ENCODE measurements at places on chromosomes 3 and 15. TPM values are rescaled to one million over a fixed set of nuclear protein-coding genes. Genes with fewer than 3 reads are reported as not detected.
A peak's percentile ranks its signal among the peaks of the same experiment; 100 is the strongest.

DNA sequence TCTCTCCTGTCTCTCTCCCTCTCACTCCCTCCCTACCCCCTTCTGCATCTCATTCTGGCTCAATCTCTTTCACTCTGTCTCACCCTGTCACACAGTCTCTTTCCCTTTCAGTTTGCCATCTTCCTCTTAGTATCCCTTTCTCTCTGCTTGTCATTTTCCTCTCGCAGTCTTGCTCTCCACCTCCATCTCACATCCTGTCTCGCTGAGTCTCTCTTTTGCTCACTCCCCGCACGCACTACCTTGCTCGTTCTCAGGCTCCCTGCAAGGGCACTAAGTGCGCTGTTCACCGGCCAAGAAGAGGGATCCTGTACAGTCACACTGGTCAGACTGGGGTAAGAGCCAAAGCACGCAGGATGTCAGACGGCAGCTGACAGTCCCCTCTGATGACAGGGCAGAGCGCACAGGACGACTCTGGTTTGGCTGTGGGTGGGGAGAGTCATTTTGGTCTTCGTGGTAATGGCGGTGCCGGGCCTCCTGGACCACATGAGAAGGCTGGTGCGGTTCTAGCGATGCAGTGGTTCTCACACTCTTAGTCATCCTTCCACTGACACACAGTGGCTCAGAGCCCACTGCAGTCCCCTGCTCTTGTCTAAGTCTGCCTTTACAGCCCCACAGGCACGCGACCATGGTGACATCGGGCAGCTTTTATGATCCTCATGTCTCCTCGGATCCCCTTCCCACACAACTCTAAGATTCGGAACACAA is 356.8 kb downstream of the FOXP1 start:
- no peak overlapping the region for H3K27ac ChIP-seq
- no peaks in the 10 kb centered on the region for H3K27me3 ChIP-seq
- DNase-seq: no peak
- peaks cover 41% of the 10 kb centered on the region for H3K4me1 ChIP-seq
- no peaks in the 10 kb centered on the region for H3K36me3 ChIP-seq
- H3K4me3 ChIP-seq: no peak overlapping the region

- peaks cover 73% of the 10 kb centered on the region for H3K36me3 ChIP-seq
- no peak overlapping the region for H3K4me3 ChIP-seq
- no peak overlapping the region for H3K27ac ChIP-seq
- DNase-seq: no peak
- H3K4me1 ChIP-seq: no peaks in the 10 kb centered on the region
Measured at GRCh38 chr3:196357905-196358304, 19.7 kb upstream of the TM4SF19 start.

- H3K36me3 ChIP-seq: no peaks in the 10 kb centered on the region
- DNase-seq: no peak
- H3K27me3 ChIP-seq: peaks cover 8% of the 10 kb centered on the region
- H3K4me3 ChIP-seq: peak overlapping the region; percentile 8
Measured at GRCh38 chr15:43292375-43293078, 25.8 kb upstream of the TGM5 start.

DNA sequence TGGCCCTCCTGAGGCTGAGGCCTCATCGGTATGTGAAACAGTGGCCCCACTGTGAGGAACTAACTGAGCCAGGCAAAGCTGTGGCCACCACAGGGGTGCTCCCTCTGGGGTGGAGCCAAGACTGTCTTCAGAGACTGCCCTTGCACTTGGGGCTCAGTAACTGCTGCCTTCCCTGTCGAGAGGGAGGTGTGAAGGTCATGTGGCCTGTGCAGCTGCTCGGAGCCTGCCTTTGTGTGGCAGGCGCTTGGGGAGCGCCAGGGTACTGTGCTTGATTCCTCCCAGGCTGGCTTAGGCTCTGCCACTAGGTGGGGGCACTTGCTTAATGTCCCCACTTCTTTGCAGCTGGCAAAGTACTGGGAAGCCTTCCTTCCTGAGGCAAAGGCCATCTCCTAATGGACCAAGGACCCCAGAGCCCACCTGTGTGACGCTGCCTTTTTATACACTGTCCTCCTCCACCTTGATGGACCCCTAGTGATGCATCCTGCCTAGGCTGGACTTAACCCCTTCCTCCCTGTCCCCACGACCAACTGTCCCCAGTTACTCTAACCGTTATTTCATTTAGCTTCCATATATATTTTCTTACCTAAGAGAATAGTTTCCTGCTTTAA is 14.2 kb upstream of the SNX22 start:
- DNase-seq: no peak
- no peak overlapping the region for H3K27ac ChIP-seq
- H3K4me3 ChIP-seq: no peak overlapping the region
- H3K4me1 ChIP-seq: no peaks in the 10 kb centered on the region
- H3K27me3 ChIP-seq: no peaks in the 10 kb centered on the region

DNA sequence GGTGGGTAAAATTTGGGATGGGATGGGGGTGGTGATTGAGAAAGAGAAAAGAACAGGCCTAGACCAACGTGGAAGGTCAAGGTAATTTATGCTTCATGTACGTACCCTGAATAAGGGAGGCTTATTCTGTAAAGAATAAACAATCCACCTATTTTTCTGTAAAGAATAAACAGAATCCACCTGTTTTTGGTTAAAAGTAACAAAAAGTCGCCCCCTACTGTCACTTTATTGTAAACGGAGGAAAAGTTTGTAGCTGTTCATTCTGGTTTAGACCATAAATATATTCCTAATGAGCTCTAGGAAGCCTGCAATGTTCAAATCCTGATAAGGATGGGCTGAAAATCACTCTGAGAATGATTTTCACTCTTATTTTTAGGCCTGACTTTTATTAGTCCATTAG is 23.5 kb upstream of the SQOR start:
- H3K27me3 ChIP-seq: no peaks in the 10 kb centered on the region
- no peak for DNase-seq
- H3K36me3 ChIP-seq: peaks cover 4% of the 10 kb centered on the region
- no peaks in the 10 kb centered on the region for H3K4me1 ChIP-seq

FBXO40 gene
- total RNA-seq: 0.04 TPM

LRRC2 gene
- 4.0 TPM for total RNA-seq

- H3K27me3 ChIP-seq: no peaks in the 10 kb centered on the region
- DNase-seq: no peak
Measured at GRCh38 chr15:31017311-31017710, 25.9 kb upstream of the MTMR10 start.

- H3K4me1 ChIP-seq: peaks cover 17% of the 10 kb centered on the region
- no peak for DNase-seq
- no peak overlapping the region for H3K4me3 ChIP-seq
- no peaks in the 10 kb centered on the region for H3K36me3 ChIP-seq
- H3K27ac ChIP-seq: no peak overlapping the region
- no peaks in the 10 kb centered on the region for H3K27me3 ChIP-seq
Measured at GRCh38 chr3:19931767-19932188, 2.2 kb downstream of the EFHB start.

DNA sequence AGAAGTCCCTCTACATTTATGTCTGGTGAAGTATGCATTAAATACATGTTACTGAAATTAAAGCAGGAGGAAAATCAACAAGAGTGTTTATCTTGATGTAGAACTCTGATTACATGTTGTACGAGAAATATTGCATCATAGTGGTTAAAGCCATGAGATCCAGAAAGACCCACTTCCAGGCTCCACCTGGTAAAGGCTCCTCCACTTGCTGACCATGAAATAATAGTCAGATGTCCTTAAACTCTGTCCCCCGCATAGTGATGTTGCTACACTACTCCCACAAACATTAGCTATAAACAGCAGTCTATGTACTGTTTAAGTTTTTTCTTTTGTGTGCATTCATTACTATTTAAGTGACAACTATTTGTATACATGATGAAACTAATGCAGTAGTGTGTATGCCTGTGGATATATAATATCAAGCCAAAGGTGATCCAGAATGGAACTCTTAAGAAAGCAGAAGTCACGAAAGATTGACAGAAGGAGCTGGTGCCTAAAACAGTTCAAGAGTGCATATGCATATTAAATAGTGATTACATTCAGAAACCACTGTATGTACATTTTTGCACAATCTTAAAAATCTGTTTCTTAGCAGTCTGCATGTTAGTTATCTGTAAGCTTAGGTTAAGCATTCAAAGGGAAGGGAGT is 264.4 kb upstream of the KCNMB2 start:
- H3K27me3 ChIP-seq: no peaks in the 10 kb centered on the region
- no peak overlapping the region for H3K27ac ChIP-seq
- no peaks in the 10 kb centered on the region for H3K36me3 ChIP-seq
- H3K4me1 ChIP-seq: peaks cover 13% of the 10 kb centered on the region
- H3K4me3 ChIP-seq: no peak overlapping the region

GABRA5 gene
- total RNA-seq: 18.0 TPM

GHRL gene
- total RNA-seq: 0.35 TPM

GP9 gene
- not detected for total RNA-seq
